ENCODE measurements at places on chromosomes 2 and 18.

DNA sequence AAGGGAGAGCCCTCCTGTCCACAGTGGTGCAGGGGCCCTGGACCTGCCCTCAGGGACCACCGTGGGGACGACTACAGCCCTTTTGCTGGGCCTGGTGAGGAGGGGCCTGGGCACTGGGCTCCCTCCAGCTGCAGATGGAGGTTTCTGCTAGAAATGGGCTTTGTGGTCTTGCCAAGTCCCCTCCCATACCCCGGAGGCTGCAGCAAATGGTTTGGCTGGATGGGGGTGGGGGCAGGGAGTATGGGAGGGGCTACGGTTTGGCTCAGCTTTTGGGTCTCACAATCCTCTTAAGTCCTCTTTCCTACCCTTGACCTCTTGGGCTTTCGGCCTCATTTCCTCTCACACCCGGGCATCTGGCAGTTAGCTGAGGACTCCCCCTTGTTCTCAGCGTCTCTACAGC, 21.7 kb downstream of the TET3 start:
- no peak for DNase-seq

GRCh38 chr2:131521961-131522781, 5.5 kb upstream of the CCDC74A start:
- peak; percentile 56 for DNase-seq

DNA sequence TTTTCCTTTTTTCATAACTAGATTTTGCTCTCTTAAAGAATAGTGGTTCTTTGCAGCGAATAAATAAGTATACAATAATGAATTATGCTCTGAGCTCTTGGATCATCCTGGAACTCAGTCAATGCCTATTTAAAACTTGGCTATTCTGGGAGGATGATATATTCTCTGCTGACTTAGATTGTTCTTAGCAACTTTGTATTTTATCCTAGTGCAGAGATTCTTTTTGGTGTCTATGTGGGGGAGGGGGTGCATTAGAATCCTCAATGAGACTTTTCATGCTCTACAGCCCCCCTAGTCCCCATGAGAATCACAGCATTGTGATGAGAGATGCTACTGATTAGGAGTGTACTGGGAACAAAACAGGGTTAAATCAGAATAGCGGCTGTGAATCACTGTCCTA, 8.8 kb upstream of the FAM98A start:
- no peak for DNase-seq

DNA sequence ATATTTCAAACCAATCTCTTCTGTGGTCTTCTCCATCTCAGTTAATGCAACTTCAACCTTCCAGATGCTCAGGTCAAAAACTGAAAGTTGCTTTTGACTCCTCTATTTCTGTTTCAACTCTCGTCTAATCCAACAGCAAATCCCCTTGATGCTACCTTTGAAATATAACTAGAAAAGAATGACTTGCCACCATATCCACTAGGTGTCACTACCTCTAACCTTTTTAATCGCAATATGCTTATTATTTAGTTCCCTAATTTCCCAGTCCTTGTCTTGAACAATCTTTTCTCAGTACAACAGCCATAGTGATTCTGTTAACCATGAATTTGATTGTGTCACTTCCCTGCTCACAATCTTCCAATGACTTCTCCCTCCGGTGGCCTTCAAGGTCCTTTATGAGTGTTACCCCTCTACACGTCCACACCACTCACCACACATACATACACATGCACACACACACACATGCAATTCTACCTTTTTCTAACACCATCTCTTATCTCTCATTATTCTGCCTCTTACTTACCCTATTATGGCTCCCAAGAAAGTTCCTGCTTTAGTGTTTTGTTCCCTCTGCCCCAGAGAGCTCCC, 245.5 kb upstream of the KCNJ3 start:
- DNase-seq, result no peak

- DNase-seq, result no peak
These were observed 288.4 kb upstream of the ID2 start for GRCh38 chr2:8393506-8393905.

- no peak for DNase-seq
These were observed 29.1 kb downstream of the FAM178B start for GRCh38 chr2:96957244-96957643.

- DNase-seq, result no peak
These were observed 102.7 kb upstream of the PTPRM start for GRCh38 chr18:7464245-7464966.

- no peak for DNase-seq
These were observed 94.2 kb upstream of the FSHR start for GRCh38 chr2:49248506-49248905.

GRCh38 chr18:51668101-51668500, 470.6 kb upstream of the MEX3C start:
- DNase-seq, result peak; percentile 74

GRCh38 chr2:239589833-239590232, 189.0 kb upstream of the HDAC4 start:
- peak; percentile 52 for DNase-seq

DNA sequence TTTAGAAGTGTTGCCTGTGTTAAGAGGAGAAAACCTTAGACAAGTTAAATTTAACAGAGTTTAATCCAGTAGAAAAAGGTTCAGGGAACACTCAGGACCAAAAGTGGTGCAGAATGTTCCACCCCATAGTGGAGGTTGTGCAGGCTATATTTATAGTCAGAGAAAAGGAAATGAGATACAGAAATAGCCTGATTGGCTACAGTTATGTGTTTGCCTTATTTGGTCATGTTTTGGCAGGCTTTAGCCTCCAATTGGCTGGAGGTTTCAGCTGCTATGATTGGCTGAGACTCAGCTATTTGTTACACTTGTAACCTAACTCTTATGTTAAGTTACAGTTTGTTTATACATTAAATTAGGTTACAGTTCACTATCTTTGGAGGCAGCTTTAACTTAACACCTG, 4.2 kb downstream of the STAMBP start:
- DNase-seq, result no peak

DNA sequence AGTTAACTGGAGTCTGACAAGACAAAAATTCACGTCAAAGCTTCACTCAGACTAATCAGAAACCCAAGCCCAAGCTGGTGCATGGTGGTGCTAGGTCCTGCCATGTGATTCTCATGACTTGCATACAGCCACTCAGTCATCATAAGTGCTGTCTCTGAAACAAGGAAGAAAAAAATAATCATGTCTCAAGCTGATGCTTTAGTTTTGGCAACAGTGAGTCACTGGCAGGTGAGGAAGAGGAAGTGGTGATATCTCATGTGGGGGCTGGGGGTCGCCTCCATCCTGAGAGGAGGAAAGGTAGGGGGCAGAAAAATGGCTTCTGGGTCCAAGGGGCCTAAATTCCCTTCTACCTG, 136.3 kb downstream of the TMEM163 start:
- DNase-seq, result no peak

- DNase-seq, result no peak
These were observed 600.7 kb downstream of the IRS1 start for GRCh38 chr2:226198956-226199355.

GRCh38 chr18:49123431-49123830, 172.7 kb upstream of the SMAD7 start:
- DNase-seq, result no peak

- no peak for DNase-seq
These were observed 20.9 kb upstream of the SLC35F5 start for GRCh38 chr2:113777371-113777770.

- no peak for DNase-seq
These were observed 17.9 kb downstream of the REV1 start for GRCh38 chr2:99471654-99472599.

- no peak for DNase-seq
These were observed 369.3 kb upstream of the KCNH7 start for GRCh38 chr2:163207693-163208370.

- no peak for DNase-seq
These were observed 8.6 kb downstream of the ARHGEF33 start for GRCh38 chr2:38898256-38898655.

DNA sequence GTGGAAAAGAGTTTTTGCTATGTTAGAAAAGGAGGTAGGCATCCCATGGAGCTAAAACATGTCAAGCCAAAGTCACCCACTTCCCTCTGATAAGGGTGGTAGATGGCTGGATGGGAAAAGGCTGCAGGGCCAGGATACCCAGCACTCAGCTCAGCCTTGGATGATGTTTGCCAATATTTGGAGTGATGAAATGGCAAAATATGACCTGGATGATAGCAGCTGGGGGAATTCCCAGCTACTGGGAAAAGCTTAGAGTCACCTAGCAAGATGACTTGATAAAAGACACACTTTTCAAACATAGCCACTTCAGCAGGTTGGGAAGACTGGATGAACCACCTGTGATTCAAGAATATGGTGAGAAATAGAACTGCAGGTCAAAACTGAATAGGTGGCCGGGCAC, 10.1 kb downstream of the RFX8 start:
- no peak for DNase-seq

- no peak for DNase-seq
These were observed 200.6 kb downstream of the PPP1R1C start for GRCh38 chr2:182186132-182186735.

DNA sequence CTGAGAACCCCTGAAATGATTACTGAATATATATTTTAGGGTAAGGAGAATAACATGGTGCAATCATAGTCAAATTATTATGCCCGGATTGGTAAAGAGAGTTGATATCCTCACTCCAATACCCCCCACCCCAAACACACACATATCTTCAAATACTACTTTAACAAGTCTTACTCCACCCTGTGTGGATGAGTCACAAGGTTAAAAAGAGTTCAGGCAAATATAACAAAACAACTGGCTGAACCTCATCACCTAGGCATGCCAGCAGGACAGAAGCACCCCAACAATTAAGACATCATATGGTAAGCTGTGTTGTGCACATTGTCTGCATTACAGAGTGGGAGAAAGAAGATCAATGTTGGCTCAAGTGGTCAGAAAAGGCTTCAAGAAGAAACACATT, 857.4 kb downstream of the TDRD15 start:
- DNase-seq, result no peak

GRCh38 chr2:105324732-105325131, 4.8 kb downstream of the TGFBRAP1 start:
- no peak for DNase-seq

DNA sequence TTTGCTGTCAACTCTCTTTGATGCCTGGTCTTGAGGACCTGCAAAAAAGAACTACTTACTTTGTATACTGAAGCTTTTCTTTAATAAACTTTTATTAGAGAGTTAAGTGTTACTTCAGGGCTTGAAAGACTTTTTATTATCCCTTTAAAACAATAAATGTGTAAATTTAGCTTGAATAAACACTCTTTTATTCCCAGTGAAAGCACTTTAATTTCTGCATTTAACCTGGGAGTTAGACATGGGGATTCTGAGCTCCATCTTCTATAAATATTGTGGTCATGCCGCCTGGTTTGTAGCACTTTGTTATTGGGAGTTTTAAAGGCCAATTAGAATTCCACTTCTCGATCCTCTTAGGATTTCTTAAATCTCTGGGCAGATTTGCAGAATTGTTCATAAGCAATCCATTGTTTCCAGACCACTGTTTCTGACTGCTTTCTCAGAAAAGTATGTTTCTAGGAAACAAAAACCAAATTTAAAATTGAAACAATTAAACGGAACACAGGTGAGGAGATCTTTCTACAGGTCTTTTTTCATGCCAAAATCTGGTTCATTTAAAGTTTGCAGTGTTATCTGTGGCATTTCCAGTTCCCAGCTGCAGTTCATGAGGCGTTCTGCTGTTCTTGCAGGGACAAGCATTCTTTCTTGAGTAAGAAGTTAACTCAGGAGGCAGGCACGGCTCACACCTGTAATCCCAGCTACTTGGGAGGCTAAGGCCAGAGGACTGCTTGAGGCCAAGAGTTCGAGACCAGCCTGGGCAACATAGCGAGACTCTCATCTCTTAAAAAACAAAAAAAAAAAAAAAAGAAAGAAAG, 18.1 kb upstream of the E2F6 start:
- DNase-seq, result no peak

DNA sequence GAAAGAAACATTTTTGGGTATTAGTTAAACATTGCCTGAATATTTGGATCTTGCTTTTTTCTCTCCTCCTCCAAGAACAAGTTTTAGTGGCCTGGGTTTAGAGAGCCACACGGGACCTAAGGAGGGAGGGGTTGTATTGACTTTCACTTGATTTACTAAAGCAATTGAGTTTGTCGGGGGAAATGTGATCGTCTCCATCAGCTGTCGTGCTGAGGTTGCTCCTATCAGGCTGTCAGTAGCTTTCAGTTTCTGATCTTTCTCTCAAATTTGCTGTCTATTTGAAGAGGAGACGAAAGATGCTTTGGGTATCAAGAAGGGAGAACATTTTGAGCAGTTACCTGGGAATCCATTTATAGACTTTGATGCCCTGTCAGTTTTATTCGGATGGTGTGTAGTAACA, 106.0 kb downstream of the SETBP1 start:
- DNase-seq, result no peak

GRCh38 chr2:64934530-64934929, 54.7 kb upstream of the SLC1A4 start:
- no peak for DNase-seq

- no peak for DNase-seq
These were observed 36.0 kb upstream of the YPEL5 start for GRCh38 chr2:30110773-30111172.

DNA sequence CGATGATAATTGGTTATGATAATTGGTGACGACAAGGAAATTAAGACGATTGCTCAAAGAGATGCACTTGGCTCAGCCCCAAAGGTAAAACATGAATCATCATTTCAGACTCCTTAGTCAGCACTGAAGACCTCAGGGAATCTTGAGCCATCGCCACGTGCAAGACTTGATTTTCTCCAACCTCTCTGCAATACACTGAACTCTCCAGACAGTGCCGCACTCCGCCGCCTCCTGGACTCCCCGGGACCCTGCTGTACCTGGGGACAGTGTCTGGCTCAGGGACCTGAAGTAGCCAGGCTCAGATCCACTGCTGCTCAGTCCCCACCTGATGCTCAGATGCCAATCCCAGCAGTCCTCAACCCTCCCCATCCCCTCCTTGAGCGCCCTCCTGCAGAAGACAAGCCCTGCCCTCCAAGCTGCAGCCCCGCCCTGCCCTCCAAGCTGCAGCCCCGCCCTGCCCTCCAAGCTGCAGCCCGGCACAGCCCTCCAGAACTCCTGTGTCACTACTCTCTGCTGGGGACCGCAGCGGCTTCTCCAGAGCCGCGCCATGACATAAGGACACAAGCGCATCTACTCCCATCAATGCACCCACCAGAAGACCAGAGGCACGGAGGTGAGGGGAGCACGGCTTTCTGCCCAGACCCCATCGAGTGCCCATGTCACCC, 1.1 kb downstream of the TMEM18 start:
- DNase-seq, result peak; percentile 76

DNA sequence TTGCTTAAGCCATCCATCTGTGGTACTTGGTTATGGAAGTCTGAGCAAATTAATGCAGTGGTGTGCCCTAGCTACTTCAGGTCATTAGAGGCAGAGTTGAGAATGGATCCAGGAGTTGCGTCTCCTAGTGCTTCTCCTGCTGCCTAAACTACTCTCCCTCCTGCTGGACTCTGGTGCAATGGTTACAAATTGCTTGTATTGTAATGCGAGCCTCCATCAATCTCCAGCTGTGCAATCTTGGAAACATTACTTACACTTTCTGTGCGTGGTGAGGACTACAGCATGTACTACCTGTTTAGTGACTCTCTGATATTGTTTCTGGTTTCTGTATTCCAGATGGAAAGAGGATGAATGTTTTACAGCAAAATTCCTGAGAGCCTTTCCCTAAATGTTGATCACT, 119.0 kb upstream of the CYRIA start:
- DNase-seq, result no peak

GRCh38 chr2:83365476-83365875, 1093.6 kb downstream of the SUCLG1 start:
- DNase-seq, result no peak
